ENCODE measurements at places on chromosomes 6 and 20.

DNA sequence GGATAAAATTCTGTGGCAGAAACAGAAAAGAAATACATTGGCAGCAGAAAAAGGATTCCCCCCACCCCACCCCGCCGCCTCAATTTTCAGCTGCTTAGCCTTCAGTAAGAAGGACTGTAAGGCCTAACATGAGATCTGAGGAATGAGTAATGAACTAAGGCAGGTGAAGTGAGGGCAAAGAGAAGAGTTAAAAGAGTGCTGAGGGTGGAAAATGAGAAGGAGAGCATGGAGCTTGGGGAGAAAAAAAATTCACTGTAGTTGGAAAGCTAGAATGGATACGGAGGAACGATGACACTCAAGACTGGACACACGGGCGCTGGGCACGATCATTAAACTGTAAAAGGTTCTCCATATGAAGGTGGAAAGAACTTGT is 14.6 kb downstream of the POM121L2 start:
- DNase-seq: no peak

DNA sequence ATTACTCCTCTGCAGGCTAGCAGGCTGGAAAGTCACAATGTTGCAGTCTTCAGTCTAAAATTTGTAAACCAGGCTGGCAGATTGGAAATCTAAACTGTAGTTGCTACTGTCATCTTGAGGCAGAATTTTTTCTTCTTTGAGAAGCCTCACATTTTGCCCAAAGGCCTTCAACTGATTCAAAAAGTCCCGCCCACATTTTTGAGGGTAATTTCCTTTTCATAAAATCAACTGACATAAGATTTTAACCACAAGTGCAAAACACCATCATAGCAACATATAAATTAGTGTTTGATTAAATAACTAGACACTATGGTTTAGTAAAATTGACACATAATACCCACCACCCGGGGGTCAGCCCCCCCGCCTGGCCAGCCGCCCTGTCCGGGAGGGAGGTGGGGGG is 28.4 kb downstream of the HLA-C start:
- DNase-seq: no peak

DNA sequence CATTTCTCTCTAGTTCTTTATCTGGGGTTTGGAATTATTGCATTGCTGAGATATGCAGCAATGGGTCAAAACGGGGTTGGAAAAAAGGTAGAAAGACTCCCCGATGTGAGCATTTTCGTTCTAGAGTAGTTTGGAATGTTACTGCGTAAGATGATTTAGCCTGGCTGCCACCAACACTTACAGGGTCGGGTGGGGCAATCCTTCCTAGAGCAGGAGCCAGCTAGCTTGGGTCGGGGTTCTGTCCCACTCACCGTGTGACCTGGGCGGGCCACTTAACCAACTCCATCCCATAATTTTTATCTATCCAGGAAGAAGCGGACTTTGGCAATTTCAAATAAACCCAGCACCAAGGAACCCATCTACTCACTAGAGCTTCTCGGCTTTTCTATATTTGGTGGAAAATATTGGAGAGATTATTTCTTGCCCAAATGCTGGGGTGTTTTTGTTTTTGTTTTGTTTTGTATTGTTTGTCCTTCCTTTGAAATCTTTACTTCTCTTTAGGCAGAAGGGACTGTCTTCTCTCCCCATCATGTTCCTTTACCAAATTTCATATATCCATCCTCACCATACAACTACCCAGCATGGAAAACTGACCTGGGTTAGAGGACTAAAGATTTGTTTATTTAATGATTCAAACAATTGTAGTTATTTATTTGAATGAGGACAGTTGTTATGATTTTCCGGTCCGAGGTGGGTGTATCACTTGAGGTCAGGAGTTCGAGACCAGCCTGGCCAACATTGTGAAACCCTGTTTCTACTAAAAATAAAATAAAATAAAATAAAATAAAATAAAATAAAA is 72.4 kb downstream of the GPX5 start:
- DNase-seq: no peak

GRCh38 chr6:29758761-29759160 is 35.5 kb downstream of the HLA-F start:
- DNase-seq: no peak

DNA sequence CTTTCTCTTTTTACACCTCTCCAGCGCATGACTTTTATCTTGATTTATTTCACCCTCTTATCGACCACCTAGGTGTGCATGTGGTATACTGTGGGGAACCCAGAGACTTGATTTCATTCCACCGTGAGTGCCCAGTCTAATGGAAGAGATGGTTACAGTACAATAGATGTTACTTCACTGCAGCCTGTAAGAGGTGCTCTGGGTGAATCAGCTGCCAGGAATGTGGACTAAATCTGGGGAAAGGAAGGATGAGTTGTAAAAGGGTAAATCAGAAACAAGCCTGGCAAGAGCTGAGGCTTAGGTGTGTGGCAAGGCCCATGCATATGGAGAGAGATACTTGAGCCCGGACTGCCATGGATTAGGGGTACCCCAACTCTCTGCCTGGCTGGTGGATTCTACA is 7.4 kb downstream of the STK35 start:
- DNase-seq: no peak

DNA sequence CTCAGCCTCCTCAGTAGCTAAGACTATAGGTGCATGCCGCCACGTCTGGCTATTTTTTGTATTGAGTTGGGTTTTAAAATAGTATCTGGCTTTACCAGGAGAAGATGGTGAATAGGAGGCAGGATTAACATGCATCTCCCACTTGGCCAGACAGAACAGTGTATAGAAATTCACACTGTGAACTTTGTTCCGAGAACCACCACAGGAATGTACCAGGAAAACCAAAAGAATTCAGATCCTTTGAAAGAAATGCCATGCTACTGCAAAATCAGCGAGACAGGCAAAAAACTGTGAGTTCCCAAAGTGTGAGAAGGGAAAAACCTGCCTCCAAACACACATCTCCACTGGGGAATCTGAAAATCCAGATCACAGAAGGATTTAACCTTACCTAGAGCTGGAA is 327.6 kb downstream of the NKAIN2 start:
- DNase-seq: no peak

DNA sequence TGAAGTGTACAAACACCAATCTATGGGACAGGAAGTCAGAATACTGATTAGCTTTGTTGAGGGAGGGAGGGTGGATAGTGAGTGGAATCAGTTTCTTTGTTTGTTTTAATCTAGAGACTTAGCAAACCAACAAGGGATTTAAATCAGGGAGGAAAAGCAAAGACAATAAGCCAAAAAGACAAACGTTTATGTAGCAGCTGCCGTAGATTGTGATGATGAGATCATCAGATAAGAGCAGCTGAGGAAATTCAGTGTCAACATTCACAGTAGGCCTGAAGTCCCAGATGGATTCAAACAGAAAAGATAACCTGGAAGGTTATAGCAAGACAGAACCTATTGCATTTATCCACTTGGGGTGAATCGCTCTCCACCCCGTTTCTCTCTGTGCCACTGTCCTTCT is 104.9 kb upstream of the SYNDIG1 start:
- no peak for DNase-seq

DNA sequence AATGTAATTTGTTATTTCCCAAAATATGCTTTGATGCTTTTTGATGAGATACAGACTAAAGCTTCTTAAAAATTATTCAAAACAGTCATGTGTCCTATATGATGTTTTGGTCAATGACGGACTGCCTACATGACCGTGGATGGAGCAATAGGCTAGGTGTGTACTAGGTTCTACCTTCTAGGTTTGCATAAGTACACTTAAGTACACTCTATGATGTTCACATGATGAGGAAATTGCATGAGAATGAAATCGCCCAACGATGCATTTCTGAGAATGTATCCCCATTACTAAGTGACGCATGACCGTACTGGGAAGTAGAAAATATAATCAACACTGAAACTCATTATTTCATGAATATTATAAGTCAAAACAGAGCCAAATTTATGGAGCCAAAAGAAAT is 151.3 kb upstream of the UST start:
- no peak for DNase-seq

- DNase-seq: peak; percentile 37
Observed at GRCh38 chr20:50655311-50655880, 35.9 kb downstream of the RIPOR3 start.

DNA sequence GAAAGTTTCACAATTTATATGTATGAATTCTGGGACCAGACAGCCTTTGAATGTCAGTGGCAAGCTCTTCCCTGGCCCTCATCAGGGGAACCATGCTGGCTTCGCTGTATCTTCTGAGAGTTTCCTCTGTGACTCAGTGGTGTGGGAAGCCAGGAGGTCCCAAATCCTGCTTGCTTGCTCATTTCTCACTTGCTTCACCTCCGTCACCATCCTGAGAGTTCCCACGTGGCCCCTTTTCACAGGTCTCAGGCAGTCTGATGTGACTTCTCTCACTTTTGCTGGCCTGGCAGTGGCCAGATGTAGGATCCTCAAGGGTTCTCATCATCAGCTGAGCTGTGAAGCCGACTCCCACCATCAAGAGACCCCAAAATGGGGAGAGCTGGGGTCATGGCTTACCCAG is 28.4 kb upstream of the RIN2 start:
- DNase-seq: no peak

DNA sequence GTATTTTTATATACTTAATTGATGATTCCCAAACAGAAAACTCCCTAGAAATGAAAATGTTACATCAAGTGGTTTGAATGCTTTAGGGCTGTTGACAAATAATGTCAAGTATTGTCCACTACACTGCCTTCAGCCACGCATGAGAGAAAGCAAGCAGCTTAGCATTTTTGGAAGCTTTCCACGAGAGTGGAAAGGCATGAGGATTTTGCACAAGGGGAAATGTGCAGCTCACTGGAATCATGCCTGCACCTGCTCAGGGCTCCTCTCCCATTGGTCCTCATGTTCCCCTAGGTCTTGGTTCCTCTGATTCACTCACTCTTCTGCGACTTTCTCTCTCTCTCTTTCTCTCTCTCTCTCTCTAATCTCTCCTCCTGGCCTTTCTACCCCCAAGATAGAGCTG is 439.5 kb upstream of the CDH4 start:
- DNase-seq: no peak

DNA sequence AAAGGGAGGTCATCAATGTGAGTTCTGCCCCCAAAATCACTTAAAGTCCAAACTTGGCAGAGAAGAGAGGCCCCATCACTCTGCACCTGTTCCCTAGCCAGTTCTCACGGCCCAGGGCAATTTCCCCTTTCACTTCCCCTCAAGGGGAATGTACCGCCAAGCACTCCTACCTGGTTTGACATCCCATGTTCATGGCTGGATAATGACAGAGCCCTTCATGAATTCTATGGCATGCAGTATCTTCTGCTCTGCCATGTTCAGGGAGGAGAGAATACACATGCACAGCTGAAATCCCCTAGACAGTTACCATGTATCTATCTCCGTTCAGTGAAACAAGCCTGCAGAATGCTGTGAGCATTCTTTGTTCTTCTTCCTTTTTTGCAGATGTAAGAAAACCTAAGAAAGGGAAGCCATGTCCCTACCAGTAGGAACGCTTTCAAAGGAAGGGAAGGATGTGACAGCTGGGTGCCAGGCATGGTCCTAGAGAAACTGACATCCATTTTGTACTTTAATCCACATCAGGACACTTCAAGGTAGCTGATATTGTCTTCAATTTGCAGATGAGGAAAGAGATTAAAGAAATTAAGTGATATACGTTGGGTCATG is 79.8 kb upstream of the ARID1B start:
- no peak for DNase-seq

- no peak for DNase-seq
Observed at GRCh38 chr6:5223309-5223708, 37.4 kb downstream of the LYRM4 start.

GRCh38 chr20:13756551-13756950 is 28.2 kb downstream of the ESF1 start:
- DNase-seq: no peak

All from hippocampal formation (tissue), 2 donors.